ENCODE measurements at places on chromosomes 3 and 15.

DNA sequence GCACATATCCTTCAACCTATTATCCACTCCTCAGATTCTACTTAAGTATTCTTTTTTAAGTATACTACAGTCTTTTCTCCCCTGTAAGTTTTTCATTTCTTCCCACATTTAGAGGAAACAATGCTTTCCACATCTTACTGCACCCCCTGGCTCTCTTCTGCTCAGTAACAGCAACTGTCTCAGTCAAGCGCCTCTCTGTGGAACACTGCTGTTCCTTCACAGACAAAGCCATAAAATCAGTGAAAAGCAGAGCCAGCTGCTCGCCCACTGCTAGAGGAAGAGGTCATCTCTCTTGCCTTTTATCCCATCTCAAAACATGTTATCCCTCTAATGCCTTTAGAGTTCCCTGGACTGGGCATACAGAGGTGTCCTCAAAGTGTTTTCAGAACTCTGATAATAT, 24.8 kb downstream of the SERP1 start:
- no peak for DNase-seq

GRCh38 chr3:161508852-161509477, 12.4 kb downstream of the OTOL1 start:
- no peak for DNase-seq

- no peak for DNase-seq
Measured at GRCh38 chr15:101808201-101808600, 3.8 kb upstream of the OR4F15 start.

DNA sequence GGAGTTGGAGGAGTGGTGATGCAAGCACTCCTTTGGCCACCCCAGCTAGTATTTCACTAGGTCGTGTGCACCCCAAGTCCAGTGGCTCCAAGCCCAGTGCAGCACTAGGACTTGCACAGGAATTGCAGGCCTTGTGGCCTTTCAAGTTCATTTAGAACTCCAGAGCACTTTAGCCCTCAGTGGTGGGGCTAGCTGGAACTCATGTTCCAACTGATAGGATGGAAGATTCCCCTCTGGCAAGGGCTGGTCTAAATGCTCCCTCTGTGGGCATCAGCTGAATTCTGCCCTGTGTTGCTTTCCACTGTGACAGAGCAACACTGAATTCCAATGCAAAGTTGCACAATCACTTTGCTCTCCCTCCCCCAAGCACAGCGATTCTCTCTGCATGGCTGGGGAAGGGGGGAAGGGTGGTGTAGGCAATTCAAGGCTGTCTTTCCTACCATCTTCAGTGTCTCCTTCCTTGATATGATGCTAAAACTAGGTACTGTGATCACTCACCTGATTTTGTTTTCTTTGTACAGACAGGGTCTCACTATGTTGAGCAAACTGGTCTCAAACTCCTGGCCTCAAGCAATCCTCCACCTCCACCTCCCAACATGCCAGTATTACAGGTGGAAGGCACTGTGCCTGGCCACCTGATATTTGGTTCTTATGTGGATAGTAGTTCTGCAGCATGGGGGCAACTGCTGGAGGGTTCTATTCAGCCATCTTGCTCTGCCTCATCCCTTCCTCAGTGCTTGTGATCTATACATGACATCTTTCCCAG, 10.3 kb downstream of the USF3 start:
- no peak for DNase-seq

DNA sequence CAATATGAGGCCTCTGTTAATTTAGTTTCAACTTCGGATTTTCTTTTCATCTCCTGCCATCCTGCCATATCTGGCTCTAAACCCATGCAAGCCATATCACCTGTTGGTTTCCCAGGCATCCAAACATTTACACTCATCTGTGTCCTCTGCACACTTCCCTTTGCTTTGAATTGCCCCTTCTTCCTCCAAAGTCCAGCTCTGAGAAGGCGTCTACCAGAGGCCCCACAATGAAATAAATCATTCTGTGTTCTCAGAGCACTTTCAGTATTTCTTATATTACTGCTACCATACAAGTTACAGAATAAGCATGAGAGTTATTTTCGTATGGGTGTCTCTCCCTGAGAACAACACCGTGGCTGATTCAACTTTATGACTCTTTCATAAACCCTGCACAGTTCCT, 12.9 kb upstream of the ABHD17C start:
- no peak for DNase-seq

DNA sequence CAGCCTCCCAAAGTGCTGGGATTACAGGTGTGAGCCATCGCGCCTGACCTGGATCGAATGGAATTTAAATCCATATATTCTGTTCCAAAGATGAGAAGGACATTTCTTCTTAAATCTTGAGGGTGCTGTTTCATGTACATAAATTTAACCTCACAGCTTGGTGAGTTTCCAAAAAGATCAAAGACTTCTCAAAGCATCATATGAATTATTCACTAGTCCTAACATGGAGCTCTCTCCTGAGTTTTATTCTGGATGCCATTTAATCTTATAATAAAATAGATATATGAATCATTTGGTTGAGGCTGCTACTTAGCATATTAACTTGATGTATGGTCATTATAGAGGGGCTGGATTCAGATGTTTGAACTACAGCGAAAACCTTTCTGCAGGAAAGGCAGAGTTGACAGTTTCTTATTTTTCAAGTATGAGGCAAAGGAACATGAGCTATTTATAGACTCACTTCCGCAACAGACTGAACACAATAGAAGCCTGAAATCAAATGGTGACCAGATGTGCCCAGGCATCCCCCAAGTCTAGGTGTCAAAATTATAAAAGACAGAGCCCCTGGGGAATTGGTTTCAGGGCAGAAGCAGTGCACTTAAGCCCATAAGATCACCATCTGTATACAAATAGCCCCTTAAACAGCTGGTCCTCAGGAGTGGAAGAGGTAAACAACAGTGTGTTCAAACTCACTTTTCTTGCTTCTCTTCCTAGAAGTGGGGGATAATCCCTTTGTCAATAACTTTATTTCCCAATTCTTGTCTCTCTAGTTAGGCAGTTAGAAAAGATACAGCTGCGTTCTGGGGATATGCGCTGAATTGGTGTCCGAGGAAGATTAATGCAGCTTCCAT, 29.7 kb downstream of the STARD9 start:
- no peak for DNase-seq

DNA sequence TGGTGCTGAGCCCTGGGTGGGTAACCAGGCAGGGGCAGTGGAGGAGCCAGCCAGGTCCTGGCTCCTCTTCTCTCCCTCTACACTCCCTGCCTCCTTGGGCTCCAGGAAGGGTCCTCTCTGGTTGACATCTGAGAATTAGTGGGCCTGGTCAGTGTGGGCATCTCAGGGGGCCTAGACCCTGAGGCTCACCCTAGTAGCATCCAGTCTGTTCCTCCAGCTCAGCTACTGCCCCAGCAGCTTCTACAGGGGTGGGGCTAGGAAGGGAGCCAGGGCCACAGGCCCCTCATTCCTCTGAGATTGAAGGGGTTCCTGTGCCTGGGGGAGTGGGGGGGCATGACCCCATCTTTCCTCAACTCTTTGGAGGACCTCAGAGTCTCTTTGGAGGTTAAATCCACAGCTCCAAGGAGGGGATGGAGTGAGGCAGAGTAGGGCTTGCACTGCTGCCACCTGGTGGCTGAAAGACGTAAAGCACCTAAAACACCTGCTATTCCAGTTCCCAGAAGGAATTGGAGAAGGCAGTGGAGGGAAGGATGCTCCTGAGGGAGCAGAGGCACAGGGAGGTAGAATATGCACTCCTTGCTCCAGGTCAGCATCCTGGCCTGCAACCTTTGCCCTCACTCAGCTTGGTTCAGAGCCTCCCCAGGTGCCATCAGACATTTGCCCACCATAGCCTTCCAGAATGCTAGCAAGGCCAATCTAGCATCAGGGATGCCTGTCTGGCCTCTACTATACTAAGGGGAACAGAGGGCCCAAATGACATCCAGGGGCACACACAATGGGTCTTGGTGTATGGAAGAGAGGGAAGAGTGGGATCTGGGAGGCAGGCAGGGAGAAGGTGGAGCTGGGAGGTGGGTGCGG, 25.1 kb downstream of the C3orf18 start:
- DNase-seq: peak; percentile 22

GRCh38 chr3:44942202-44942921, 33.6 kb downstream of the ZDHHC3 start:
- DNase-seq: no peak

DNA sequence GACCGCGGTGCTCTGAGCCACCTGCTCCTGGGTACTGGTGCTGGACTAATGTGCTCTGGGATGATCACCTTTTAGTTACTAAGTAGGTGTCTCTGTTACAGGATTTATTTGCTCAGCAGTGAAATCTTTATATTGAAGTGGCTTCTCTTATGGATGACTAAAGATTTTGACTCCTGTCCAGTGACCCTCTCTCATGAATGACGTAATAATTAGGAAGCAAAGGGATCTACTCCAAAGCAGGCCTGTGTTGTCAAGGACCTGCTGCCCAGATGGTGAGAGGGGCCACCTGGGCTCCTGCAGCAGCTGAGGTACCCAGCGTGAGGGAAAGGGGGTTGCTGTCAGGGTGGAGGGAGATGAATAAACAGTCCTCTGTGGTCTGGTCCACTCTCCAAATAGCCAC, 263.6 kb downstream of the GABRG3 start:
- no peak for DNase-seq

- no peak for DNase-seq
Measured at GRCh38 chr3:13878281-13879101, 1.4 kb downstream of the WNT7A start.

DNA sequence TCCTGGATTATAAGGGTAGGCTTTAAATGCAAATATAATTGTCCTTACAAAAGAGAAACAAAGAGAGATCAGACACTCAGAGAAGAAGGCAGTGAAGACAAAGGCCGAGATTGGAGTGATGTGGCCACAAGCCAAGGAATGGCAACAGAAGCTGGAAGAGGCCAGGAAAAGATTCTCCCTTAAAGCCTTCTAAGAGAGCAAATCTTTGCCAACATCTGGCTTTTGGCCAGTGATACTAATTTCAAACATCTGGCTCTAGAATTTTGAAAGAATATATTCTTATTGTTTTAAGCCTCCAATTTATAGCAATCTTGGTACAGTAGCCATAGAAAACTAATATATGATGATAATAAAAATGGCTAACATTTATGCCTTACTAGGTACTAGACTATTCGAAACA, 615.8 kb upstream of the ZNF385D start:
- no peak for DNase-seq

GRCh38 chr3:124783696-124784095, 53.4 kb downstream of the UMPS start:
- no peak for DNase-seq

DNA sequence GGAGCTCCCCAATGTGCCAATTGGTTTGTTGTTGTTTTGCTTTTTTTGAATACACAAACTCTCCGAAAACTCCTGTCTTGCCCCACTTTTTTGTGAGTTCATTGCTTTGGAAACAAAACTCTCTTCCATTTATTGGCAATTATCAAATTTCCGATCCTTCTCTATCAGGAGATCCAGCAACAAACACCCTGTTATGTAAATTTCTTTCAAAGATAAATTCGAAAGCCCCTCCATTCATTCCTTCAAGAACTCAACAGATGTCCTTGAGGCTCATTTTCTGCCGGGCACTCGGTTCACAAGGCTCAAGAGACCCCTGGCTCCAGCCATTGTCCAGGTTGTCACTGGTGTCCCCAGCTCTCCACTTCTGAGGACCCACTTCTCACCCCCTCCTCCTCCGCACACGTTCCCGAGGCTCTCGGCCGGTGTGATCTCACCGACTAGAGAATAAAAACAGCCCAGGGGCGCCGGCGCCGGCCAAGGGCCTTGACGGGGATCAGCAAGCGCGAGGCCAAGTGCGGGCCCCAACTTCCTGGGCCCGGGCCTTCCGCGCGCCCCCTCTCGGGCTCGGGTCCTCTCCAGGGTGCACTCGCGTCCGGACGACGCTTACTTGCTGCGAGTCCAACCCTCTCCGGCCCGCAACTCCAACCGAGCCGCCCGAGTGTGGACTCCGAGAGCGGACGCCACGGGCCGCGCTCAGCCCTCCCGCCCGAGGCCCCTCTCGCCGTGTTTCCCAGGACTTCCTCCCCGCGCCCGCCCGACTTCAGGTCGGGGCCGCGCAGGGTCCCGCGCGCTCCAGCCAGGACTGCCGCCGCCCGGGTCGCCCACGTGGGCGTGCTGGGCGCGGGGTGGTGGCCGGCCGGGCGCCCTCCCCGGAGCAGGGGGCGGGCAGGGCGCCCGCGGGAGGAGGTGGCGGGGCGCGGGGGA, 533 bp upstream of the SMAD3 start:
- DNase-seq: no peak

- no peak for DNase-seq
Measured at GRCh38 chr15:66098022-66098363, 155.6 kb downstream of the MEGF11 start.

GRCh38 chr15:79170256-79170664, 79.7 kb upstream of the RASGRF1 start:
- DNase-seq: no peak

GRCh38 chr3:84965141-84965540, 6.4 kb downstream of the CADM2 start:
- DNase-seq: no peak

- DNase-seq: no peak
Measured at GRCh38 chr3:192494174-192494573, 233.2 kb downstream of the FGF12 start.

DNA sequence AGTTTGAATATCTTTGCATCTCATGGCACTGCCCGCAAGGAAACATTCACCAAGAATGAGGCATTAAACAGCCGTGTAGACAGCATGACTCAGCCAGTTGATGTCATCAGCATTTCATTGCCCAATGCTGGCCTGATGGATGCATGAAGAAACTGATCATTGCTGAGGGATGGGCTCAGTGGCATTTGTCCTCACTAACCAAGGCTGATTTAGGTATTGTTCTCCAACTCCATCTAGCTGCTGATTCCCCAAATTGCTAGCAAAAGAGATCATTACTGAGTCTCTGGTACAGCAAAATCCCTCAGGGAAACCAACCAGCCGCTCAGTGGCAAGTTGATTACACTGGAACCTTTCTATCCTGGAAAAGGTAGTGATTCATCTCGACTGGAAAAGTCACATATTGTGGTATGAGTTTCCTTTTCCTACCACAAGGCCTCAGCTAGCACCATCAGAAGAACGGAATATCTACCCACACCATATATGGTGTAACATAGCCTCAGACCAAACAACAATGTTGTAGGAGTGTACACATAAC, 186.5 kb upstream of the GAP43 start:
- DNase-seq: no peak

DNA sequence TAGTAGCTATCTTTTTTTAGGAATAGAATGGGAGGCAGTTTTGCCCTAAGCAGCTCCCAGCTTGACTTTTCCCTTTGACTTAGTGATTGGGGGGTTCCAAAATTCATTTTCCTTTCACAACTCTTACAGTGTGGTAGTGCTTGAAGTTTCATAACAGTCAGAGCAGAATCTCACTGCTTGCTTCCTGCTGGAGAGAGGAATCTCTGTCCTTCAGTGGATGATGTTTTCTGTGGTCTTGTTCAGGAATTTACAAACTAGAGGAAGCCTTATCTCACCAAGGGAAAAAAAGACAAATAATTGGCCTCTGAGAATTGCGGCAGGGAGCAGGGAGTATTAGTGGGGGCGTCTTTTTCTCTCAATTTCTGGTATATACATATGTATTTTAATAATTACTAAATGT, 326.6 kb upstream of the C2CD4B start:
- no peak for DNase-seq

DNA sequence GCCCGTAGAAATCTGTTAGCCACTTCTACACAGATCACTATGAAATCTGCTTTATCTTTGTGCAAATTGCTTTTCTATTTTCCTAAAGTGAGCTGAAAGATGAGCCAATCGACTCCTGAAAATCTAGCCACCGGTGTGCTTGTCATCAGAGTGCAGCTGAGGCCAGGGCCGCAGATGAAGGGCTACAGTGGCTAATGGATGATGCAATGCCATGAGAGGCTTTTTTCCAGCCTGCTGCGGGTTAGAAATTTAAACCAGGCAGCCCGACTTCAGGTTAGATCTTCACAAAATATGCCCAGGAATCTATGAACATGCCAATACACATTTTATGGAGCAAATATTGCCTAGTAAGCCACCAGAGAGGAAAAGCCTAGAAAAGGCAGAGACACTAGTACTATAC, 948.2 kb upstream of the CFAP20DC start:
- DNase-seq: no peak

Measured in stimulated activated CD4-positive, alpha-beta T cell treated with anti-CD3 and anti-CD28 coated beads, Interleukin-2, amount 100 ng/mL, for 4 hours (primary cell).